NCI-H146 (cell line): ENCODE measurements at places on chromosomes 5 and 9.
A peak's percentile ranks its signal among the peaks of the same experiment; 100 is the strongest.

GRCh38 chr5:175863316-175863715, 8.1 kb upstream of the CPLX2 start:
- DNase-seq = no peak

GRCh38 chr5:109553846-109554245, 135.9 kb upstream of the MAN2A1 start:
- DNase-seq = no peak

DNA sequence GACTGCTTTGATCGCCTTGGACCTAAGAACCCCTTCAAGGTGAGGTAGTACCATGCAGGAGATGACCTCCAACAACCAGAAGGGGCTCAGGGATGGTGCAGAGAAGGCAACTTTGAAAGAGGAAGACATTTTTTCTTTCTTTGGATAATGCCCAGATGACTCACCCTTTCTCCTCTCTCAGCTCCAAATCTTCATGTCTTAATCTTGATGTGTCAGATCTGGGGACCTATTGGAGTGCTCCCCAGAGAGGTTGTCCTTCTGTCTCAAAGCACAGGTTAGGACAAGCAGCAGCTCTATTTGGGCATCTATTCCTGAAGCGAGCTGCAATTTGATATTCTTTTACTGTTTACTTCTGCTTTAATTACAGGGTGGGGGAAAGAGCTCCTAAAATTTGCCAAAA, 229.9 kb upstream of the MAP3K1 start:
- no peak for DNase-seq

- no peak for DNase-seq
Measured at GRCh38 chr5:88785746-88786565, 97.0 kb downstream of the MEF2C start.

DNA sequence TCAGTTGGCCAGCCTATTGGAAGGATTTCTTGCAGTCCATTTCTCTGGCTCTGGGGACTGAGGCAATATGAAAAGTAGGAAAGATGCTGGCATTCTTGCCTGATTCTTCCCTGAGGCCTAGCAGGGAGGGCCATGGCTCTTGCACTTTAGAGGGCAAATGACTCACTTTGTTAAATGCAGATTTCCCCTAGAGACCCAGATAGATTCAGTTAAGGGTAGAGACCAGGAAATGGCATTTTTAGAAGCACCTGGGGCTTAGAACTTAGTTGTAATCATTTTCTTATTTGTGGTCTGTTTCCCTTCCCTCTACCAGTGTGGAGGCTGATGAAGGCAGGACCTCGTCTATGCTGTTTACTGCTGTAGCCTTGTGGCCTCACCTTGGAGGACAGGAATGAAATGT, 112.8 kb upstream of the NR3C1 start:
- no peak for DNase-seq

DNA sequence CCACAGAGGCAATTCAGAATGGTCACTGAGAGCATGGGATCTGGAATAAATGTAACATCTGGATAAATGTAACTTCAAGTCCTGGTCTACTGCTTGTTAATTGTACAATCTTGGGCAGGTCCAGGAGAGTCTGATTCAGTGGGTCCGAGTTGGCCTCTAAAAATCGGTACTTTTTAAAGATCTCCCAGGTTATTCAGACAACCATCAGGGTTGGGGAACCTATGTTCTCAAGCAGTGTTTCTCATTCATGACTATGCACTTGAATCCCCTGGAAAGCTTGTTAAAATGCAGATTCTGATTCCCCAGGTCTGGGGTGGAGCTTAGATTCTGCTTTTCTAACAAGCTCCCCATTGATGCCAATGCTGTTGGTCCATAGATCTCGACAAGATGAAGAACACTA, 14.8 kb downstream of the ANXA1 start:
- no peak for DNase-seq

DNA sequence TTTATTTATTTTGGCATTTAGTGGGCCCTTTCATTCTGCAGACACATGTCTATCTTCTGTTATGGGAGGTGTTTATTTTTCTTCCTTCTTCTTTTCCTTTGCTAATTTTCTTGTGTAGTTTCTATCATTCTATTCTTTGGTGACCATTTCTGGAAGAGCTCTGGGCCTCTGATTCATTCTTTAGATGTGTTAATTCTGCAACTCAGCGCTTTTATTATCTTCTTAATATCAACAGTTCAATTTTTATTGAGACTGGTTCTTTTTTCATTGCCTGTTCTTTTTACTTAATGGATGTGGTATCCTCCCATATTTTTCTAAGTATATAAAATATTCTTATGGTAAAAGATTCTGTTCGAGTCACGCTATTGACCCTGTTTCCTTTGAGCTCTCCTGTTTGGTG, 112.0 kb downstream of the HSPA4 start:
- DNase-seq = no peak

- no peak for DNase-seq
Measured at GRCh38 chr9:135889564-135890189, 17.7 kb downstream of the CAMSAP1 start.

GRCh38 chr5:13972029-13972428, 27.5 kb upstream of the DNAH5 start:
- DNase-seq = peak; percentile 25

DNA sequence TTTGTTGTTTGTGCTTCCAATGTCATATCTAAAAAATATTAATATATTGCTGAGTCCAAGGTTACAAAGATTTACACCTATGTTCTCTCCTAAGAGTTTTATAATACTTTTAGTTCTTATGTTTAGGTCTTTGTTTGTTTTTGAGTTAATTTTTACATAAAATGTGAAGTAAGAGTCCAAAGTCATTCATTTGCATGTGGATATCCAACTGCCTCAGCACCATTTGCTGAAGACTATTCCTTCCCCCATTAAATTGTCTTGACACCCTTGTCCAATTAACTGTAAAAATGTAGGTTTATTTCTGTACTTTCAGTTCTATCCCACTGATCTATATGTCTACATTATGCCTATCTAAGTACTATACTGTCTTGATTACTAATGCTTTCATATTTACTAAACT, 35.7 kb downstream of the TTC33 start:
- no peak for DNase-seq

DNA sequence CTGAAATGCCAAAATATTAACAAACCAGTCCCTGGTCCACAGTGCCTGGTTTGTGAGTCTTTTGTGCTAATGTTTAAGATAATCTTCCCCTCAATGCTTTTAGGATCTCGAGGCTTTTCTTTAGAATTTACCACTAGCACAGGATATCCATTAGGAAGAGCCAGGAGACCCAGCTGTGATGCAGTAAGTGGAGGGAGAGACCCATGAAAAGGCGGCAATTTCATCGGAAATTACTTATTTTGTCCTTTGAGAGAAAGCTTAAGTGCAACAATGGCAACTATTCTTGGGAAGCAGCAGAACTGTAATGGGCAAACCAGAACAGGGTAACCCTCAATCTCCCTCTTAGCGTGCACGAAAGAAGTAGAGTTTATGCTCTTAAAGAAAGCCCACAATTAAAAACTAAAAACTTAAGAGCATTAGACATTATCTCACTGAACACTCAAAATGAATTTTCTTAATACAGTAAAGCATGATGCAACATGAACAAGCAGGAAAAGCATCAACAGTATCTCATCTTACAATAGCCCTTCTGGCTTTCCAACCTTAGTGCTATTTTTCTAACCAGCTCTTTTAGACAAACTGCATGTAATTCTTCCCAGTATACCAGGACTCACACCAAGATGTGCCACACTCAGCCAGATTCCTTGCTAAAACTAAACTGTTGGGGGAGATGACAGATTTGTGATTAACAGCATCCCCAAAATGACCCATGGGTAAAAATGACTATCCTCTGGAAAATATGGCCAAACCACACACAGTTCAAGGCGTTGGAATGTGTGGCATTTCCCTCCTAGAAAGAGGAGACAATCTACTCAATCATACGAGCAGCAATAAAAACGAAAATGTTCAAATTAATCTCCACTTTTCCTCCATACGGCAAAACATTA, 36.4 kb downstream of the PWWP2A start:
- no peak for DNase-seq

GRCh38 chr5:18792145-18792544, 1157.9 kb downstream of the TAF11L14 start:
- peak; percentile 26 for DNase-seq

- DNase-seq = peak; percentile 59
Measured at GRCh38 chr9:86175743-86176456, 76.5 kb upstream of the GOLM1 start.

- no peak for DNase-seq
Measured at GRCh38 chr5:10723514-10723913, 37.5 kb downstream of the DAP start.
